ENCODE measurements at places on chromosomes 16 and 17. TPM values are rescaled to one million over a fixed set of nuclear protein-coding genes. Genes with fewer than 3 reads are reported as not detected.
A peak's percentile ranks its signal among the peaks of the same experiment; 100 is the strongest.

E2F4 gene
- total RNA-seq, result 47.5 TPM

GRCh38 chr17:77790143-77790829, 168.2 kb upstream of the TNRC6C start:
- DNase-seq, result no peak

DNA sequence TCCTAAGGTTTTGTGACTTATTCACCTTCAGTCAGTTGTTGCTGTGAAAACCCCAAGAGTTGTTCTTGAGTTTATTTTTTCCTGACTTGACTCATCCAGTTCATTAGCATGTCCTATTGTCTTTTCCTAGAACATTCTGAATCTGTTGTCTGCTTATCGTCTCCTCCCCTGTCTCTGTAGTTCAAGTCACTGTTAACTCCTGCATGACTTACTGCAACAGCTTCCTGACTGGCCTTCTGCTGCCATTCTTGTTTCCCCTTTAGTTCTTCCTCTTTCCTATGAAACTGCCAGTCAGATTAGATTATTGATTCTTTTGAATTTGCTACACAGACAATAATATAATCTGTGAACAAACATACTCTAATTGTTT, 161.5 kb downstream of the FTO start:
- peak; percentile 72 for DNase-seq

GRCh38 chr17:9356488-9356911, 219.1 kb downstream of the STX8 start:
- no peak for DNase-seq

GRCh38 chr17:44314869-44315661, 6.7 kb downstream of the RUNDC3A start:
- DNase-seq, result no peak

LRRC37B gene
- 18.0 TPM for total RNA-seq

DNA sequence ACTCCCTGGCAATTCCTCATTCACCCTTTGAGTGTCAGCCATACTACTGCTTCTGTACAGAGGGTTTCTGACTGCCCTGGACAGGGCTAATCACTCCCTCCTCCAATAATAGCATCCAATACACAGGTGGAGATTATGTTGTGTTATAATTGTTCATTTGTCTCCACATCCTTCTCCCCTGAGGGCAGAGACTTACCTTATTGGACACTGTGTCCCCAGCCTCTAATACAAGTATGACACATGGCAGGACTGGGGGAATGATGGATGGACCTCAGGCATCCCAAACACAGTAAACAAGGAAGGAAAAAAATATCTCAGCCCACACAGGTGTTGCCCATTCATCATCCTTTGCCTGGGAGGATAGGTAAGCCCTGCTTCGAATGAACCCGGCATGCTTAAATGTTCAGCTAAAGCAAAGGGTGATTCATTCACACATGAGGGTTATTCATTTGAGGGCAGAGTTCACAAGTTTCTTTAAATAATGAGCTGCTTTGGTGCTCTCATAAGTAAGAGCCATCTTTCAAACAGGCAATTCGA, 34.8 kb downstream of the MMD start:
- DNase-seq, result no peak

DNA sequence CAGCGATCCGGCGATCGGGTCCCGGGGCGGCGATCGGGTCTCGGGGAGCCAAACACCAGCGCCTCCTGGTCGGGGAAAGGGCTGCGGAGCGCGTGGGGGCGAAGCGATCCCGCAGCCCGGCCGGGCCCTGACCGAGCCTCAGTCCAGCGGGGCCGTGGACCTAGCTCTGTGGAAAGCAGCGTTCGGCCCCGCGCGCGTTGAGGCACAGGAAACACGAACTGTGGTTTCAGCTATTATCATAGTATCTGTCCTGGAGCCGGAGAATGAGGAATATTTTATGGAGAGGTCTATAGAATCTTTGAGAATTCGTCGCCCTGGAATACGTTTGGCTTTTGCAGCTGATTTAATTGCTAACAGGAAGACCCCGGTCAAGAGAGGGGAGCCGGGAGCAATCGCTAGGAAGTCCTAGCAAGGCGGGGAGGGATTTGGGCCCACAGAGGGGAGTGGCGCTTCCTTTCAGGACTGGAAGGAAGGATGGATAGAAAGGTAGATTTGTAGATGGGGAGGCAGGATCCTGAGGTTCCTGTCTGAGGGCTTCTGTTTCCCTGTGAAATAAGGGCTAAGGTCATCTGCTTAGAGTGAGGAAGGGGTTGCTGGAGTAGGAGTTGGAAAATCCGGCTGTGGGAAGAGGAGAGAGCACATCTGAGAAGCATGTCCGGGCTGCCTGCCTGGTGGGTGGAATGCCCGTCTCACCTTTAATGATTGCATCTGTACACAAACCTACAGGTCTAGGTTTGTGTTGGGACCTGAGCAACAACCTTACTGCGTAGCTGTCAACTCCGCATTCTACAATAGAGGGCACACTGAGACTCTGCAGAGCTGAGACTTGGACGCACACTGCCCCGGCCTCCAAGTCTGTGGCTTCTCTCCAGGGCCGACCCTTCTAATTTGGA, 770 bp downstream of the CCNF start:
- peak; percentile 16 for DNase-seq

- peak; percentile 81 for DNase-seq
Observed at GRCh38 chr17:49456183-49456965, 38.7 kb upstream of the NGFR start.
